NCI-H526 (cell line): ENCODE measurements at places on chromosomes 1 and 21.

- no peak for DNase-seq
Observed at GRCh38 chr1:234619071-234619480, 9.1 kb upstream of the IRF2BP2 start.

DNA sequence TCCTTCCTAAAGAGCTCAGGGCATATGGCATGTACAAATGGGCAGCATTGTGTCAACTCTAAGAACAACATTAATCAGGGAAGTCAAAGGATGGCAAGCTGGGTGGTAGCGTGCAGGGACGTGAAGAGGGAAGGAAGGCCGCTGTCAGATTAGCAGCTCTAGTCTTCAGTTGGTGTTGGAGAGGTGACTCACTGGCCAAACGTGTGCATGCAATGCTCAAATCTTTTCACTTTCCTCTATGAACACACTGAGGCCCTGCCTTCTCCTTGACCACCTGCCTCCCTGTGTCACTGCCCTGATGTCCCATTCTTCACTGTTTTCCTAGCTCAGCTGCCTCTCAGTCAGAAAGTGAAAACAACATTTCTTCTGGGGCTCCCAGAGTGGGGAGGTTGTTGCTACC, 5.9 kb upstream of the PIGR start:
- no peak for DNase-seq

GRCh38 chr1:46288485-46289133, 14.8 kb downstream of the LRRC41 start:
- DNase-seq = no peak

GRCh38 chr1:169105087-169105433, 1.4 kb upstream of the ATP1B1 start:
- DNase-seq = no peak

GRCh38 chr1:198907423-198907746, 268.5 kb downstream of the PTPRC start:
- no peak for DNase-seq

DNA sequence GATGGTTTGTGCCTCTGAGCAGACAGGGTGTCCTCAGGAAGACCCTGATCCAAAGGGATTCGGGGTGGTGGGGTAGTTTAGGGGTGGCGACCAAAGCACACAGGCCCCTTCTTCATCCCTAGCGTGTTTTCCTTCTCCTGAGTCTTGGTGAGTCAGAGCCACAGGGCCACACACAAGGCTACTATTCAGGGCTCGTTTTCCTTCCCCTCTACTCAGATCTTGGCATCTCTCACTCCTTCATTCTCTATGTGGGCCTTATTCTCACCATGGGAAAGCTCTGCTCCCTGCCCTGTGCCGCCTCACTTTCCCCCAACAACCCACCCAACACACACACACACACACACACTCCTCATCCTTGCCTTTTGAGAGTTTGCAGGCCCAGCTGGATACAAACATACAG, 43.6 kb upstream of the WNT2B start:
- DNase-seq = no peak

- DNase-seq = peak; percentile 7
Observed at GRCh38 chr1:84884671-84885389, 8.2 kb downstream of the LPAR3 start.

DNA sequence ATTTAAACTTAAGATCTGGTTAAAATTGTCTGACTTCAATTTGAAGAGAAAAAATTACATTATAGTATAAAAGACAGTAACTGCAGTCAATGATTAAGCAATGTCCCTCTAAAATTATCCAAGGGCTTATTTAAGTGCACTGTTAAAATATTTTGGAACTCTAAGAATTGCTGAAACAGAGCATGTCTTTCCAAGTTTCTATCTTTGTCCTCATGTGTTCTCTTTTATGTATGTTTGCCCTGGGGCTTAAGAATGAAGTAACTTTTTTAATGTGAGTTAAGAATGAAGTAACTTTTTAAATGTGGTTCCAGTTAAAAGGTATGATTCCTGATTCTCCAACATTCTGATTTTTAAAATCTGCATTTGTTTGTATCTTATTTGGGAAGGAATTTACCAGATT, 69.0 kb upstream of the MARK1 start:
- DNase-seq = no peak

GRCh38 chr1:215143497-215143896, 61.0 kb downstream of the KCNK2 start:
- DNase-seq = no peak

GRCh38 chr1:229410692-229411433, 23.0 kb downstream of the ACTA1 start:
- no peak for DNase-seq

DNA sequence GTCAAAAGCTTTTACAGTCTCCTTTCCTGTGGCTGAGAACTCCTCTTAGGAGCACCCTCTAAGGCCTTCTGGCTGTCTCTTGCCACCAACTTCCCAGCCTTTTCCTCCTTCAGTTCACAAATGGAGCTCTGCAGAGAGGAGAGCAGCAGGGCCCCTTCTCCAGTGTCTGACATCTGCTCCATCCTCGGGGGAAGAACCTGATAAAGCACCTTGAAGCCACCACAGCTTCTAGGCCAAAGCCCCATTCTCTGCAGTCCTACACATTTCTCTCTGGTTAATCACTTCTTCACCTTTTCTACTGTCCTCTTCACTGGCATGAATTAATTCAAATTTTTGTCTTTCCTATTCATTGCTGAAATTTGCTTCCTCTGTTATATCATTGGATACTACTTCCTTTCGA, 378.1 kb upstream of the POU3F1 start:
- no peak for DNase-seq

DNA sequence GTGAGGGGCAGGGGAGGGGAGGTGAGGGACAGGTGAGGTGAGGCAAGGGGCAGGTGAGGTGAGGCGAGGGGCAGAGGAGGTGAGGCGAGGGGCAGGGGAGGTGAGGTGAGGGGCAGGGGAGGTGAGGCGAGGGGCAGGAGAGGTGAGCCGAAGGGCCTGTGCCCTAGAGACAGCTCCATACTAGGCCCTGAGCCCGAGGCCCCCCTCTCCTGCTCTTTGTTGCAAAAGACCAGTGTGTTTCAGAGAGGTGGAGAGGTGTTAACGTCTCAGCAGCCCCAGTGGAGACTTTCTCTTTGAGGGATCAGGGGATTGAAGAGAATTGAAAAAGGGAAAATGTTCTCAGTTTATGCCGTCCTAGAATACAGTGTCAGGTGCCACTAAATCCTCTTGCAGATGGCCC, 44.2 kb downstream of the EPHB2 start:
- no peak for DNase-seq

- no peak for DNase-seq
Observed at GRCh38 chr1:40199126-40199525, 37.9 kb downstream of the RLF start.

DNA sequence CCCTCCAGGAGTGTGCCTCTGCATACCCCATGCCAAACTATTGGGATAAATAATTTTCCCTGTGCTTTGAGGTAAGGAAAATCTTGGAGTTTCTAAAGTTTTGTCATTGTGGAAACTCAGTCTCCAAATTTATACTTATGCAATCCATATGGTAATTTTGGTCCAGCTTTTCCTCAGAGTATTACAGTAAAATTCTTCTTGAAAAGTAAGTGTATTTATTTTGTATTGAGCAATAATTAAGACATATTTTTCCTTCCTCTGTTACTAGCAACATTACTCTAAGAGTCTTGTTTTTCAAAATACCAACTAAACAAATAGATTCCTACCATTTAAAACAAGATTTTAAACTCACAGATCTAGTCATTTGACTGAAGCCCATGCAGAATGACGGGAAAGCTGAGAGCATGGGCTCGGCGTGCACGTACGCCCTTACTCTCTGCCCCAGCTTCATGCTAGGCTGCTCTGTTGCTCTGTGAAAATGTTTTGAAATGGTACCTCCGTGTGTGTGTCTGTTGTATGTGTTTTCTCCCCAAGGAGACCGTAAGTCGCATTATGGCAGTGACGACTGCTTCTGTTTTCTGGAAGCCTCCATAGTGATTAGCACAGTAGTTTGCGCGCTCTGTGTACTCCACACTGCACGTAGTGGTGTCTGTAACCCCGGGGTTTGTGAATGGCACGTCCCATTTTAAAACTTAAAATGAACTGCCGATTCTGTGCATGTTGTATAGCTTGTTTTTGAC, 165.3 kb downstream of the SDCCAG8 start:
- no peak for DNase-seq

DNA sequence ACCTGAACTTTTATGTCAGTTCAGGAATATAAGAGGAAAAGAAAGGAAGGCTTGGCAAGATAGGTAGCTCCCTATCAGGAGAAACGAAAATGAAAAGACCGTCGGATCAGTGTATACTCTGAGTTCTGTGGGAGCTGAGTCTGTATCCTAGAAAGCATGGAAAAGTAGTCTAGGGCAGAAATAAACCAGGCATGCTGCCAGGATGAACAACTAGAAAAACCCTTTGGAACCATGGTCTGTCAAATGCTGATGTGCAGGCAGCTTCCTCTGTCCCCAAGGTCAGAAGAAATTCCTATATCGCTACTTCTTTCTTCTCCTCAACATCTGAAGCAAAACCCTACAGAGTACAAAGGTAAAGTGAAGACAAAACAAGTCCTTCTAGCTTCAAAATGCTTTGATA, 268.8 kb downstream of the ST6GALNAC3 start:
- no peak for DNase-seq

DNA sequence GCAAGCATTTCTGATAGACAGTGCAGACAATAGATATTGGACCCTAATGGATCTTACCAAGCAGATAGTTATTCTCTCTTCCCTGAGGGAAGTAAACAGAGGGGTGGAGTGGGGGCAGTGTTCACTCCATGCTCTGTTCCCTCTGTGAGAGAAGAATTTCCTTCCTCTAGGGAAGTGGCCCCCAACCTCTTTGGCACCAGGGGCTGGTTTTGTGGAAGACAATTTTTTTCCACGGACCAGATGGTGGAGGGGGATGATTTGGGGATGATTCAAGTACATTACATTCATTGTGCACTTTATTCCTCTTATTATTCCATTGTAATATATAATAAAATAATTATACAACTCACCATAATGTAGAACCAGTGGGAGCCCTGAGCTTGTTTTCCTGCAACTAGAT, 459.9 kb downstream of the ADGRL2 start:
- no peak for DNase-seq

DNA sequence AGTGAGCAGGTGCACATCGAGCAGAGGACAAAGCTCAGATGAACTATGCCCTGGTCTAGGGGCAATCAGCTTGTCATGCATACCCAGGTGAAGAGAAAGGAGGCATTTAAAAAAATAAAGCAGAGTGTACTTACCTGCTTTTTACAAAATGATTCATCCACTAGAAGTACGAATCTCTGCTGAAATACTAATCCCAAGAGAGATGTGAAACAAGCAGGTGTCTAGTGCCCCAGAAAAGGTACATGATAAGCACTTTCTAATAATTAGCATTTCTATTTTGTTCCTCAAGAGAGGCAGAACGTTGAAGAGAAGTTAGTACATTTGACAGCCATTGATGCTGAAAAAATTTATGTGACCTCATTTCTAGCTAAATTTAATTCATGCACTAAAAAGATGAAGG, 31.1 kb downstream of the CHODL start:
- DNase-seq = no peak

GRCh38 chr1:227299688-227300087, 18.6 kb downstream of the CDC42BPA start:
- no peak for DNase-seq

DNA sequence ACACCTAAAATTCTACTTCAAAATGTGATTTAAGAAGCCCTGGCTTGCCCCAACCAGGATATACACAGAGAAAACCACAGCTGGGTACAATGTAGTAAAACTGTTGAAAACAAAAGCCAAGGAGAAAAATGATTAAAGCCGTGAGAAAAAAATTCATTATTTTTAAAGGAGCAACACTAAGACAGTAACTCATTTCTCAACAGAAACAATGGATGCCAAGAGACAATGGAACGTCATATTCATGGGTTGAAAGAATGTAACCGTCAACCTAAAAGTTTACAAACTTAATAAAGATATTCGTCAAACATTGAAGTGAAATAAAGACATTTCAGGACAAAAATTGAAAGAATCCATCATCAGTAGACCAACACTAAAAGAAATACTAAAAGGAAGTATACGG, 340.9 kb downstream of the KIF26B start:
- DNase-seq = no peak

DNA sequence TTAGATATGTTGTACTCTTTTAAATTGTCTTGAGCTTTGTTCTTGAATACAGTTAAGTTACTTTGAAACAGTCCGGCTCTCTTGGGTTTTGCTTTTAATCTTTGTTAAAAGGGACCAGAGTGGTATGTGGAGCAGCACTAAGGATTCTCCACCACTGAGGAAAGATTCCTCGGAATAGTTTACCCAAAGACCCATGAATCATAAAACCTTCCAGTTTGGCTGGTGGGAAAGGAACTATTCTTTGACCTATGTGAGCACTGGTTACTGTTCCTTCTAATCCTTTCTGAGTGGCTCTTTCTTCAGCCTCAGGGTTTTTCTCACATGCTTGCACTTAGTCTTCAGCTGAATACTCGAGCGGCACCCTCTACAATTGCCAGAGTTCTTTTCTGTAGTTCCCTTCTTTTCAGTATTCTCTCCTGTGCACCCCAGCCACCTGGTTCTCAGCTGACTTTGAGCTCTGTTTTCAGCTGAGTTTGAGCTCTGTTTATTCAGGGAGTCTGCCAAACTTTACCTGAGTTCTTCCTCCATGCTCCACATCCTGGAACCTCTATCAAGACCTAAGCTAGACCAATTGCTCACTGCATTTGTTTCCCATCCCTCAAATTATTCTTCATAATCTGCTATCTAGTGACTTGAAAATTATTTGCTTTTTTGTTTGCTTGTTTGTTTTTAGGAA, 253.8 kb upstream of the PLXNA2 start:
- DNase-seq = no peak

DNA sequence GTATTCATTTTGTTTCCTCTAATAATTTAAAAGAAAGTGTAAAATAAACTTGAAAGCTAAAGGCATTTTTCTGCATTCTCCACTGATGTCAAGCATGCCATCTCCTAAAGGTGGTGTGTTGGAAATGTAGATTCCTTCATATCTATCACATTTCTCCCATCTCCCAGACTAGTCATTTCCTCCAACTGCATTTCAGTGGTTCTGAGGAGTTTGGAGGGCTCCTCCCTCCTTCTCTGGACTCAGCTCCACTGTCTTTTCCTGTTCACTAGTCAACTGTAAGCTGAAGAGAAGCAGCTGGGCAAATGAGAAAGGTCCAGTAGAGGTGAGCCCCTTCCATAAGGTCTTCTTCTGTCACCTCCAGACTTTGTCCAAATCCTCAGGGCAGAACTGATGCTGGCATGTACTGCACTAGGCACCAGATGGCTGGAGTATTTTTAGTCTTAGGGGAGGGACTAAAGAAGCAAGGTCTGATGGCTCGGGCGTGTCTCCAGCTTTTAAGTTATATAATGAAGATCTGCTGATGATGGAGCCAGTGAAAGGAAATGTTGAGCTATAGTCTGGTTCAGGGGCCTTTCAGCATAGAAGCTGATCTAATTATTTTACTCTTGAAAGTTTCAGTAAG, 186.1 kb downstream of the NTNG1 start:
- DNase-seq = no peak

- no peak for DNase-seq
Observed at GRCh38 chr1:1569341-1569740, 5.3 kb downstream of the SSU72 start.

GRCh38 chr1:64133036-64133435, 70.4 kb upstream of the UBE2U start:
- DNase-seq = no peak

- no peak for DNase-seq
Observed at GRCh38 chr21:31107871-31108270, 69.6 kb upstream of the KRTAP19-8 start.
